ENCODE measurements at places on chromosomes 5 and 9.

DNA sequence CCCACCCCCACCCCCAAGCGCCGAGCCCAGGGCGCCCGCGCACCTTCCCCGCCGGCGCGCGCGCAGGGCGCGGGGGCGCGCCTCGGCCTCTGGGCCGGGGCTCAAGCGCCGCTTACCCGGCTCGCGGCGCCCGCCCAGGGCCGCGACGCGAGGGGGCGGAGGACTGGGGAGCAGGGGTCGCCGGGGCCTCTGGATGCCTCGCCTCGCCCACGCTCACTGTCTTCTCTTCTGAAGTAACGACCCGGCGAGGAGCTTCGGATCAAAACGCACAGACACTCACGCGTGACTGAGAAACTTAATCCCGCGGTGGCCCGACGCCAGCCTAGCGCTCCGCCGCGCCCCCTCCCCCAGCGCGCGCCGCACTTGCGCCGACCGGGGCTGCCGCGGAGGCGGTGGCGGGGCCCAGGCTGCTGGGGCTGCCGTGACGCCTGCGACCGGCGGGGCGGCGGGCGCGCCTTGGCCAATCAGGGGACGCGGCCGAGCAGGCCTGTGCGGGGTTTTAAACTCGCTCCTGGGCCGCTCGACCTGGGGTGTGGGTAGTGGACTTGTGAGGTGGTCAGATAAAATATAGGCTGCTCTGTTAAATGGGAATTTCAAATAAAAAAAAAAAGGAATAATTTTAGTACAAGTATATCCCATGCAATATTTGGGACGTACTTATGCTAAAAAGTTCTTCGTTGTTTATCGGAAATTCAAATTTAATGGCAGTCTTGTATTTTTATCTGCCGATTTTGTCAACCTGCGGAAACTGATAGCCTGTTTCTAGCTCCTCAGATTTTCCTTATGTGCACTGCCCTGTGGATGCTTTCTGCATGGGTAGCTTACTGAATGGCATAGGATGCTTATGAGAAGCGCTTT, at the start of gene MPDZ:
Gene MPDZ, minus strand, starts transcription at position 409 of the 858 bp plus-strand sequence. CDS start 29,377 bp downstream, outside the sequence.
- peak; percentile 13 for DNase-seq

DNA sequence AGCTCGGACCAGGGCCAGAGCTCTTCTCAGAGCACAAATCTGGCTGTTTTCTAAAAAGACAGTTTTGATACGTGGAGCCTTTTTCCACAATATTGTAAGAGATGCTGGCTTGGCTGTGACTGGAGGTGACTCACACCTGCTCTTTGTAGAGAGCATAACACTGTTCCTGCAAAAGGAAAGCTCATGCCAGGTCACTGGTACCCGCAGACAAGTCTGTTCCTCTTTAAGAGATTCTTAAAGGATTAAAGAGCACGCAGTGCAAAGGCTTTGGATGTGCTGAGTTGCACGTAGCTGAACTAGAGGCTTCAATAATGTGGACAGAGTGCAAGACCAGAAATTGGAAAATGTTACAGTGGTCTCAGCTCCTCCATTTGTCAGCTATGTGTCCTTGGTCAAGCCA, 19.0 kb downstream of the ACTL7B start:
- DNase-seq: no peak

- no peak for DNase-seq
Observed at GRCh38 chr5:60259730-60260129, 366.2 kb upstream of the PDE4D start.

DNA sequence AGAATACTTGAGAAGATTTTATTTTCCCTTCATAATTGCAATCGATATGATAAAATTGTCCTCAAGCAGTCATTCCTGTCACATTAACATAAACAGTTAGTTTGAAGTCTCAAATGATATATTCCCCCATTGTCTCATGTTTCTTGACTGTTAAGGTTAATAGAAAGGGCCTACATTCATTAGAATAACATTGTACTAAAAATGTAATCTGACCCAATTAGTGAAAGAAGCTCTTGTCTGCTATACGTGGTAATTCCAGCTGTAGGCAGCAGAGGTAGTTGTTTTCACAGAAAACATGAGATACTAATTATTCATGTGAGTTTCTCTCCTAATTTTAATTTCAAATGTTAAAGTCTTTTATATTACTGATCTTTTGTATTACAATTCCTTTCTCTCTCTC, 25.9 kb upstream of the AP3B1 start:
- DNase-seq: peak; percentile 9

- no peak for DNase-seq
Observed at GRCh38 chr9:131043087-131043486, 34.1 kb downstream of the LAMC3 start.

GRCh38 chr5:62732677-62733121, 154.1 kb downstream of the LRRC70 start:
- DNase-seq: no peak

DNA sequence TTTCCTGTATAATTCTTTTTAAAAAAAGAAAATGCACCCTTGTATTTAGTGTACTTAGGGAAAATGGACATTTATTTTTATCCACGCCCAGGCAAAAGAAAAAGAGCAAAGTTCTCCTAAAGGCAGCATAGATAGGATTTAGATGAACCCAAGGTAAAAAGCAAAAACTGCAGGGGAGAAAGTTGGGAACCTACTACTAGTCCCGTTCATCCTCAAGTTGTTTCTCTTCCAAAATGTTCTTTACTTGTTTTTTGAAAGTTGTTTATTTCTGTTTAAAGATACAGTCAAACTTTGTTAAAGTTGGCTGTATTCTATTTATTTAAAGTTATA, 9.8 kb downstream of the RUSC2 start:
- no peak for DNase-seq

DNA sequence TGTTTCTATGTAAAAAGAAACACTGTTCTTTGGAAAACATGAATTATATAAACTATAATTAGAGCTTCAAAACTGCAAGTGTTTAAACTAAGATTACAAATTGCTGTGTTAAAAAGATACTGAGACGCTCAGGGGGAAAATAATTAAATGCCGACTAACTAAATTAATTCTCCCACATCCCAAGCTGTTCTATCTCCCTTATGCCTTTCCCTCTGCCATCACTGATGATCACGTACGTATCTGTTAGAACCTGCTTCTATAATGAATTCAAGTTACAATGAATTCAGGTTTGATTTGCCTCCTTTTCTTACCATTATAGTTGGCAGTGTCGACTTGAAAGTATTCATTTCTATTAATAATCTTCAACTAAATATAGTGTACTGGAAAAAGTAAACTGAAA, 349.9 kb upstream of the CDH6 start:
- DNase-seq: no peak

GRCh38 chr9:93033531-93033930, 25.0 kb upstream of the SUSD3 start:
- DNase-seq: no peak

DNA sequence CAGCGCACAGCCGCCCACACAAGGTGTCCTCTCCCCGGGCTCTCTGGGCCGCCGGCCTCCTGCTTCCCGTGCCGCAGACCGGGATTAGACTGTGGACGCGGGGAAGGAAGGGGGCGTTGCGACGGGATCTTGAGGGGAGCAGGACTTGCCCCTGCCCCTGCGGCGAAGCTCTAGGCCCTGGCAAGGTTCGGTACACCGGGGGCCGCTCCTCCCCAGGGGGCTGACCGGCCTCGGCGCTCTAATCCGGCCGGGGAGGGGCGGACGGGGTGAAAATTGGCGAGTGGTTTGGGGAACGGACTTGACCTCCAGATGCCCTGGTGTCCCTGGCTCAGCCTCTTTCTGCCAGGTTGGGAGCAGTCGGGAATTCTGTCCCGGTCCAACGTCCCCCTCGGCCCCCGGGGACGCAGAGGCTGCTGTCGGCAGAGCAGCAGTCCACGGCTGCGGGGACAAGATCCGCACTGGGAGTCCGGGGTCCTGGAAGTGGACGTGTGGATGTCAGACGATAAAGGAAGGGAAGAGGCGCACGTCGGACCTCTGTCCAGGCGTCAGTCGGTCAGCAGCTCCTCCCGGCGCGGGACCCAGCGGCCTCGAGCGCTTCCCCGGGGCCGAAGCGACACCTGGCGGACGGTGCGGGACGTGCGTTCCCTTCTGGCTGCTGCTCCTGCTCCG, 1.9 kb upstream of the CNTFR start:
- peak; percentile 32 for DNase-seq

DNA sequence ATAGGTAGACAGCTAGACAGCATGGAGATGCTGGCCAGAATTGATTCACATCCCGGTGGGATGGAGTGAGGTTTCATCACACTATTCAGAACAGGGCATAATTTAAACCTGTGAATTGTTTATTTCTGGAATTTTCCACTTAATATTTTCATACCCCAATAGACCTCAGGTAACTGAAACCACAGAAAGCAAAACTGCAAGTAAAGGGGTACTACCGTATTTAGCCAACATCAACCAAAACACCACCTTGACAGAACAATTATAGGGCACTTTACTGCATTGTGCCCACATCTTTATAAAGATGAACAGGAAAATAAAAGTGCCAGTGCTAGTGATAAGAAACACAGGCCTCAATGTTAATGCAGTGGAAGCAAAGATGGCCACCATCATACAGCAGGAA, 7.5 kb downstream of the SERINC5 start:
- no peak for DNase-seq

DNA sequence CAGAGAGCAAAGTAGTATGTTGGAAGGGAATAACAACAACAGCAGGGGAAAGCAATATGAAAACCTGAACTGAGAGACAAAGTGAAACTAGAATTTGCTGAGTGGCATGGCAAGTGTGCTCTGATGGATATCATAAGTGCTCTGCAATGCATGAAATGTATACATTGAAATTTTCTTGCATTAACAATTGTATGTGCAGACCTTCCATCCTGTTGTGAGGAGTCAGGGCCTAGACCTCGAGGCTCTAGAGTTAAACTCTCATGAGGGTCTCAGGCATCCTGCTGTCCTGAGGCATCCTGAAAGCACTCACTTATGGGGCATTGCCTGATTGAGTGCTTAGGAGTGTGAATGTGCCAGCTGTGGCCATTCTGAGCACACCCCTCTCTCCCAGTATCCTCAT, 1.1 kb downstream of the ECM2 start:
- no peak for DNase-seq

DNA sequence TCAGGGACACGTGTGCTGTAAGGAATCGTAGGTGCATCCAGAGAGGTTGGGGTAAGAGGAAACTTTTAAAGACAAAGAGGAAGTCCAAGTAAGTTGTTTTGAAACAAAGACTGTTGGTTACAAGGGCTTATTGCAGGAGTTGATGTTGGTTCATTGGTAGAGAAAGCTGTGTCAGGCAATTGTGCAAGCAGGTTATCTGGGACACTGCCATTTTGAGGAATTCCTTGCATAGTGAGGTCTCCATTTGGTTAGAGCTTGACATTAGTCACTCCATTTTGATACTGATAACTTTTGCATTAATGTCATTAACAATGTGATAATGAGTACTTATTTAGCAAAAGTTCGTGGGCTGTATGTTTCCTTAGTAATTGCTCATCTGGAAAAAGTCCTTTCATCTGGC, 24.9 kb downstream of the CNOT6 start:
- DNase-seq: no peak

GRCh38 chr9:33809506-33809905, 7.5 kb upstream of the UBE2R2 start:
- no peak for DNase-seq

- DNase-seq: no peak
Observed at GRCh38 chr5:139103762-139104161, 94.4 kb downstream of the SIL1 start.

DNA sequence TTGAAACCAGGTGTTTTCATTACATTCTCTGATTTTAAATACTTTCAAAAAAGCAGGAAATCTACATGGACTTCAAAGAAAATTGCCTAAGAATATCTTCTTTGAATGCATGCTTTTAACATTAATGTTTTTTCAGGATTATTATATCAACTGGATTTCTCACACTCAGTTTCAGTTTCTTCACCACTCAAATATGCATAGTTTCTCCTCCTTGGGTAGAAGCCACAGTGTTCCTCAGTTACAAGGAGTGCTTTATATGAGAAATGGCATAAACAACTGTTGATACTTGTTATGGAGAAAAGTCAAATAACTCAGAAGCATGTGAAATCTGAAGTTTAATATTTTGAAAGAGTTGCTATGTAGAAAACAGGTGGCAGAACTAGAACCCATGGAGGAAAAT, 196.9 kb downstream of the DMRTA1 start:
- no peak for DNase-seq

- DNase-seq: no peak
Observed at GRCh38 chr5:142527664-142528295, 158.1 kb downstream of the FGF1 start.

GRCh38 chr5:6432206-6432605, 16.5 kb upstream of the UBE2QL1 start:
- no peak for DNase-seq

DNA sequence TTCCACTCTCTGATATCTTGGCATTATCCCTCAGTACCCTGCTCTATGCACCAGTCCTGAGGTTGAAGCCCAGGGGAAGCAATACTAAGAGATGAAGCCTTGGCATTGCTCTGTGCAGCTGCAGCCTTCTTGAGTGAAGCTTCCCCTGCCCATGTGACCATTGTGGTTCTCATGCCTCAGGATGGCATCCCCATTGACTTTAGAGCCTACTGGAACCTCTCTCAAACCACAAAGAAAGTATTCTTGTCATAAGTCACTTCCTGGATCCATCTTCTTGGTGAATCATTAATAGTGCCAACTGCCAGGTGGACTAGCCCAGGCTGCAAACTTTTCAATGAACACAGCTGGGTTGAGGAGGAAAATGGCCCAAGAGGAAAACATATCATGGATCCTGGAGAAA, 283.9 kb upstream of the RFX3 start:
- DNase-seq: no peak

- DNase-seq: no peak
Observed at GRCh38 chr5:148237785-148238417, 424 bp upstream of the MARCOL start.

- no peak for DNase-seq
Observed at GRCh38 chr9:7300484-7300883, 499.1 kb downstream of the DMAC1 start.

DNA sequence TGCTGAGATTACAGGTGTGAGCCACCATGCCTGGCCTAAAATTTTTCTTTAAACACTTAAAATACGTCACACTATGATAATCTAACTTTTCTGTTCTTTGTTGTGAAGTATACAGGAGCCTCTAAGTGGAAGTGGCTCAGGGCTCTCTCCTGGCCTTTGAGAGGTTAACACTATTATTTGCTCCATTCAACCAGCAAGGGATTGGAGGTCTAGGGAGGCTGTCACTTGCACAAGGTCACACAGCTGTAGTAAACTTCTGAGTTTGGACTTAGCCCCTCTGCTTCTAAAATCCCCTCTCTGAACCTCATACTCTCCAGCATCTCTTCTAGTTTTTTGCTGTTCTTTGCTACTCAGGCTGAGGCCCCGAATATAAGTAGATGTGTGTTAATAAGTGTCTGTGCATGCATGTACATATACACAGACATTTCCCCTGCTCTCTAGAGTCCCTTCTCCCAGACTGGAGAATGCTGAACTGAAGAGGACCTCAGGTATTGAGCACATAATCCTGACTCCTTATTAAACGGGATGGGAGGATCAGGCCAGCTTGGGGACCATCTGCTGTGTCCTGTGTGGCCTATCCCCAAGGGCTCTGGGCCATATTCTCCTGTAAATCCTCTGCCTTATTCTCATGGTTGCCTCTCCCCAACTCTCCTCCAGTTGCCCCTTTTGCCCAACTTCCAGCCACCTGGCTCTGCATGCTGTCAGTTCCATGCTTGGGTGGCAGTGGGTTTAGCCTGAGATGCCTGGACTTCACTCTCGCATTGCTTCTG, 87.0 kb upstream of the SPRY4 start:
- no peak for DNase-seq

- DNase-seq: no peak
Observed at GRCh38 chr5:67360047-67360446, 163.4 kb upstream of the CD180 start.

Measured in astrocyte of the cerebellum (primary cell).